ENCODE measurements at places on chromosomes 4 and X.

DNA sequence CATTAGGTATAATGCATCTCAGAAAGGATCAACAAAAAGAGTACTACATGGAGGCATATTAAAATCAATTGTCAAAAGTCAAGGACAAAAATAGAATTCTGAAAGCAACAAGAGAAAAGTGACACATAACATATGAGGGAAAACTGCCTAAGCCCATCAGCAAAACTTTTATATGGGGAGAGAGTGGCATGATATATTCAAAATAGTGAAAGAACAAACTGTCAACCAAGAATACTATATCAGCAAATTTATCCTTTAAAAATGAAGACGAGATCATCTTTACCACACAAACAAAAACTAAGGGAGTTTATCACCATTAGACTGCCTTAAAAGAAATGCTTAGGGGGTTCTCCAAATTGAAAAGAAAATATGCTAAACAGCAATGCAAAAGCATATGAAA, 86.4 kb upstream of the CHRDL1 start:
- no peak for DNase-seq

GRCh38 chrX:16215660-16216059, 48.4 kb downstream of the MAGEB17 start:
- no peak for DNase-seq

DNA sequence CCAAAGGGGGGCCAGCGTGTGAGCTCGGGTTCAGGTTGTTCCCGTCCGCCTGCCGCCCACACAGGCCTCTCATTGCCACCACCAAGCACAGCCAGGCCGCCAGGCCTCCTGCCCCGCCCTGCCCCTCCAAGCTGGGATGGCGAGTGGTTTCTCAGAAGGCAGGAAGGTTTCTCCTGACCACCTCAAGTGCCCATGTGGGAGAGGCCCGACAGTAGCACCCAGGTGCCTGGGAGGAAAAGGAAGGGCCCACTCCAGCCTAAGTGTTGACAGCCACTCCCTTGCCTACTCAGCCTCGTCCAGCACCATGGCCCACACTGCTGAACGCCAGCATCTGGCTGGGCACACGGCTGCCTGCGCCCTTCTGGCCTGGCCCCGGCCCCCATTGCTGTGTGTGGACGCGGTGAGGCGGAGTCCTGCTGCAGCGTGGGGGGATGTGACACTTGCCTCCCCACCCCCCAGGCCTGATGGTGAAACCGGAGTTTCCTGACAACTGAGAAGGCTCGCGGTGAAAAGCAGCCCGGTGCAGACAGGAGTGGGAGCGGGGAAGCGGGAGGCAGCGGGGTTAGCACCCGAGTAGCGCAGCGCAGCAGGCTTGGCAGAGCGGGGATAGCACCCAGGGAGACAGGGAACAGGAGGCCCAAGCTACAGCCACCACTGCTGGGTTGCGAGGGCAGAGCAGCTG, 19.2 kb downstream of the FLNA start:
- DNase-seq = no peak

DNA sequence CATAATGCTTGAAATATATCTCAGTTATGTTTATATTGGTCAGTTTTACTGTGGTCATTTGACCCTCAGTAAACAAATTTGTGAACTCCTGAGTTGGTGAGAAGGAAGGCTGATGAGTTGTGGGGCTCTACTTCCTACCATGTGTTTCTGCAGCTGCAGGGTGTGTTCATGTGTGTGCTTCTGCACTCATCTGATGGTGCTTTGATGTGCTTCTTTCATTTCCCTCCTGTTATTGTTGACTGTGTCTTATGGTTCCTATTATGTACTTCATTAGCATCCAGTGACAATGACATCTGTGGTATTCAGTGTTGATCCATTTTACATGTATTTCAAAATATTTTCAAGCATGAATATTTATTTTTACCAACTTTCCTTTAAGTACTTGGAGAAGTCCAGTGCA, 46.5 kb downstream of the XAGE2 start:
- no peak for DNase-seq

GRCh38 chrX:95893636-95894035, 791.0 kb upstream of the DIAPH2 start:
- DNase-seq = no peak

DNA sequence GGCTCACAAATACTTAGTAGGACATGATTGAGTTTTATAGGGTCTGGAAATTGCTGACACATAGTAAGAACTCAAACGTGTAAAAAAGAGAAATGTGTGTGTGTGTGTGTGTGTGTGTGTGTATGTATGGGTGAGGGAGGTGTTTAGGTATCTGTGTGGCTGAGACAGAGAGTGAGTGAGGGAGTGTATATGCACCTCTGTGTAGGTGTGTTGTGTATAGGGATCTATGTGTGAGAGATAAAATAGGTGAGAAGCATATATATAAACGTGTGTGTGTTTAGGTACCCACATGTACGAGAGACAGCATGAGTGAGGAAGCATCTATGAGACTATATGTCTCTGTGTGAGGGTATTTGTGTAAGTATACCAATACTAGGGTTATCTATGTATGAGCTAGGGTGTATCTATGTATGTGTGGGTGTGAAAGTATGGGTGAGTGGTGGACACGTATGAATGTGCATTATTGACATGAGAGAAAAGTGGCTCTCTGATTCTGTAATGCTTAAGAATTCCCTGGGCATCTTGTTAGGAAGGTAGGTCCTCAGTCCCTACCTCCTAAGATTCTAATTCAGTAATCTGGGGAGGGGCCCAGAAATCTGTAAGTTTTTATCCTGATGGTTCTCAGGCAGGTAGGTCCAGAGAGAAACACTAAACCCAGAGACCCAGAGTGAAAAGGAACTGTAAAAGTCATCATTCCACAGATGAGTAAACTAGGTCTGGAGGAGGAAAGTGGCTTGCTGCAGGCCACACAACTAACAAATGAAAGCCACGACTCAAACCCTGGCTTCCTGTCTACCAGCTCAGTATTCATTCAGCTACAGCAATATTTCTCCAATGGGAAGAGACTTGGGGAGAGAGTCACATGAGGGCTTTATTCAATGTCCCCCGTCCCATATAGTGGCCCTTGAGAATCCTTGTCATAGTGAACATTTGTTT, 237.0 kb downstream of the IDS start:
- no peak for DNase-seq

DNA sequence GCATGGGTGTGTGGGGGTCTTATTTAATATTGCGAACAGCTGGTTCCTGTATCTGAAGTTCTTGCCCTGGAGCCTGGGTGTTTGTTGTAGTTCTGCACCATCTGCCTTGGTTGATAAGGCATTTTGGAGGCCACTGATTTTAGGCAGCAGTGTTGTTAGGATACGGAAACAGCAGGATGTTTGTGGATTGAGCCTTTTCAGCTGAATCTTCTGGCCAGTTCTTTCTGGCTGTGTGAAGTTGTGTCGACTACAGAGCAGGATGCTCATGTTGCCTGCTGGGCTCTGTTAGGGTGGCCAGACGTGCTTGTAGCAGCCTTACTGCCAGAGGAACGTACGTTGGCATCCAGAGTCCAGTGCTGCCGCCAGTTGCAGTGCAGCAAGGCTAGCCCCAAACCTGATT, 134.2 kb downstream of the PTTG2 start:
- DNase-seq = no peak

DNA sequence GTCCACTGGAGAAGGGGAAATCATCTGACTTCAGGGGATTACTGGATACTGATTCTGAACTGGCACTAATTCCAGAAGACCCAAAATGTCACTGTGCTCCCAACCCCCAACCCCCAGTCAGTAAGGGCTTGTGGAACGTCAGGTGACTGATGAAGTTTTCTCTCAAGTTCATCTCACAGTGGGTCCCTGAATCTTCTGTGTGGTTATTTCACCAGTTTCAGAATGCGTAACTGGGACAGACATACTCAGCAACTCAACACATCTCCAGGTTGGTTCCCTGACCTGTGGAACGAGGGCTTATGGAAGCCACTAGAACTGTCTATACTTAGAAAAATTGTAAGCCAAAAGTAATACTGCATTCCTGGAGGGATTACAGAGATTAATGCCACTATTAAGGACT, 45.3 kb downstream of the DDX60L start:
- DNase-seq = no peak

DNA sequence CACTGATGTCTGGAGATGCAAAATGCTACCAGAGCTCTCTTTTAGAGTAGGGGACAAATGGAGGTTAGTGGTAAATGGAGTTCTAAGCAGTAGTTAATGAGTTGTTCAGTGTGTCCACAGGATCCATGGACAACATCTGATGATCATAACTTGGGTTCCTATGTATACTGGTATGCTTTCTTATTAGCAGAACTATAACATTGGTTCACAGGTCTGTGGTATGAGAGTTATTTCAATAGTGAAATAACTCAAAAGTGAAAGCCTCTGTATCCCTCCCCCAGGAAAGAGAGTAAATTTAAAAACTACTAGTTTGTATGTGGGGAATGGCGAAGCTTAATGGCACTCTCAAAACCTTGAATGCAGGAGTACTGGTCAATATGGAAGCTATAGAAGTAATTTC, 363.5 kb upstream of the EMCN start:
- no peak for DNase-seq

- no peak for DNase-seq
Observed at GRCh38 chr4:185359767-185360446, 35.8 kb downstream of the LRP2BP start.

DNA sequence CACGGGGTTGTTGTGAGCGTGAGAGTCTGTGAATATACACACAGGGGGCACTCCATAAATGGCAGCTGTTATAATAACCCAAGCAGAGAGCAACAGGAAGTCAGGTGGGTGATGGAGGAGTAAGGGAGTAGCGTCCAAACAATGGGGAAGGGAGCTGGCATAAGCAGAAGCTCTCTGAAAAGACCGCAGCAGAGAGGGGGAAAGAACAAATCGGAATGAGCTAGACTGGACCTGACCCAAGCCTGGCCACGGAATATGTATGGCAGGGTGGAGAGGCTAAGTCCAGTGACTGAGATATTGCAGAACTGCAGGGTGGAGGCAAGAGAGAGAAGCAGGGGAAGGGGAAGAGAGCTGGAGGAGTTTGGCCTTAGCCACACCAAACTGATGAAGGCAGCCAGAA, 6.5 kb upstream of the GJB1 start:
- no peak for DNase-seq

- DNase-seq = no peak
Observed at GRCh38 chr4:122305853-122306252, 73.0 kb upstream of the ADAD1 start.

GRCh38 chr4:26842911-26843310, 17.7 kb upstream of the STIM2 start:
- DNase-seq = no peak

- DNase-seq = no peak
Observed at GRCh38 chrX:2346158-2346557, 154.6 kb downstream of the DHRSX start.

- no peak for DNase-seq
Observed at GRCh38 chrX:10747975-10748374, 127.6 kb upstream of the MID1 start.

GRCh38 chr4:57410331-57411052, 300.3 kb upstream of the IGFBP7 start:
- no peak for DNase-seq

GRCh38 chrX:125288343-125288742, 31.3 kb upstream of the TEX13C start:
- DNase-seq = no peak

DNA sequence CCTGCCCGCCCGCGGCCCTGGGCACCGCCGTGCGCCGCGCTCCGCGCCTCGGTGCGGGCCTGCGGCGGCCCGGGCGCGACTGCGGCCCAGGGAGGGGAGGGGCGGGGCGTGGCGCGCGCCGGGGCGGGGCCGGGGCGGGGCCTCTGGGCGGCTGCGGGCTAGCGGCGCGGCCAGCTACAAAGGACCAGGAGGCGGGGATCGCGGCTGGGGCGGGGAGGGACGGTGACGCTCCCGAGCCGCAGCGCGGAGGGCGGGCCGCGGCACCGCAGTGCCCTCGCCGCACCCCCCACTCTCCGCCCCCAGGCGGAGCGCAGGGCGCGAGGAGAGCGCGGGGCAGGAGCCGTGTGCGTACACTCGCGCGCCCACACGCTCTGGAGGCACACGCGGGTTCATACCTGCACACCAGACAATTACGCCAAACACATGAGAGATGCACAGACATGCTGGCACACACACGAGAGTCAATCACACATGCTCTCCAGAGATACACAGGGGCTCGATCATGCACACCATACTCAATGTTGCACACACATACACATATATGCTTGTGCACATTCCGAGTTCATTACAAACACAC, at the start of gene CRMP1:
TSS of gene CRMP1 (minus strand) at position 83 of the 577 bp plus-strand sequence. CDS start 117 bp downstream, outside the sequence.
- no peak for DNase-seq

GRCh38 chr4:61143461-61143860, 56.7 kb upstream of the ADGRL3 start:
- no peak for DNase-seq

DNA sequence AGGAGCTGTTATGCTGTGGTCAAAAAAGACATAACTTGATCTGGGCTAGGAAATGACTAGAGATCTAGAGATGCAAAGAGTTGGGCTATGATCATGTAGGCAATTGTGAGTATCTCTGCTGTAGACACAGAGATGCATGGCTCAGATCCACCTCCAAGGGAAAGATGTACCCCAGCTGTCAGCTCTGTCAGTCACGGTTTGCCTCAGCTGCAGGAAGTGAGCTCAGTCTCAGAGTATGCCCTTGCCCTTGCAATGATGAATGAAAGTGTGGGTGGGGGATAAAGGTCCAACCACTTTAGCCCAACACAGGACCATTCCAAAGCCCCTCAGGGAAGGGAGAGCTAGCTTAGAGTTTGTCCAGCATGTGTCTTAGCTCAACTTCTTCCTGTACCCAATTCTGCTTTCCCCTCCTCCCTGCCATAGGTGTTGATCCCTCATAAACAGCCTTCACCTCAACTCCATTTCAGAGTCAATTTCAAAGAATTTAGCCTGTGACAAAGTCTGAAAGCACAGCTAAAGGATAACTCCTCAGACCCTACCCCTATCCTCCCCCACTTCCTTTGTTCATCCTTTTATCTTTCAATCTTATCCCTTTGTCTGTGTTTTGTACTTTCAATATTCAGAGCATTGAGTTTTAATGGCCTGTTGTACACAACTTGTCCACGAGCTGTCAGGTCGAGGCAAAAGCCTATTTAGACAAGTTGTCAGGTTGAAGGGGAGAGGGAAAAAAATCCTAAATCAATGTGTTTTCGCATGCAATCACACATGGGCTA, 90.6 kb downstream of the MID1IP1 start:
- DNase-seq = no peak

DNA sequence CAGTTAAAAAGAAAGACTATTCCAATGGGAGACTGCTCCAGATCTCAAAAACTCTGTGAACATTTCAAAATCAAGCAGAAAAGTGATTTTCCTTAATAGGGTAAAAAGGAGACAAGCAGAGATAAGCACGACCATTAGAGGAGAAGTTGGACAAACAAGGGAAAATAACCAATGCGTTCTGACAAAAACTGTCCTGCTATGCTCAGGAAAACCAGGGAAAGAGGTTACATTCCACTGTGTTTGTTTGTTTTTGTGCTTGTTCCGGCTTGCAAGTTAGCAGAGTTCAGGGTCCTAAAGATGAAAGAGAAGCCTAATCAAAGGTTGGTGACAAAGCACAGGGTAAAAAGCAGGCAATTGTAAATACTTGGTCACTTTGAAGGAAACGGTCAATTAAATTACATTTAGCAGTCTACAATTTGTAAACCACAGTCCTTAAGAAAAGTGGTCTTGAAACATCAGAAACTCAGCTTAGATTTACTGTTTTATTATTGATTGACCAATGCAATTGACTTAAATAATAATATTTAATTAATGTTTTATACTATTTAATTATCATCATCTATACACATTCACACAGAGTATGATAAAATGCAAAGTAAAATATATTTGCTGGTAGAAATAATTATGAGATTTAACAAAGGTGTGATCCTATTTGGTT, 186.2 kb upstream of the CPXCR1 start:
- no peak for DNase-seq

Measured in progenitor cell of endocrine pancreas (in vitro differentiated cells).